ENCODE measurements at places on chromosomes 4 and X. TPM values are rescaled to one million over a fixed set of nuclear protein-coding genes. Genes with fewer than 3 reads are reported as not detected.

DNA sequence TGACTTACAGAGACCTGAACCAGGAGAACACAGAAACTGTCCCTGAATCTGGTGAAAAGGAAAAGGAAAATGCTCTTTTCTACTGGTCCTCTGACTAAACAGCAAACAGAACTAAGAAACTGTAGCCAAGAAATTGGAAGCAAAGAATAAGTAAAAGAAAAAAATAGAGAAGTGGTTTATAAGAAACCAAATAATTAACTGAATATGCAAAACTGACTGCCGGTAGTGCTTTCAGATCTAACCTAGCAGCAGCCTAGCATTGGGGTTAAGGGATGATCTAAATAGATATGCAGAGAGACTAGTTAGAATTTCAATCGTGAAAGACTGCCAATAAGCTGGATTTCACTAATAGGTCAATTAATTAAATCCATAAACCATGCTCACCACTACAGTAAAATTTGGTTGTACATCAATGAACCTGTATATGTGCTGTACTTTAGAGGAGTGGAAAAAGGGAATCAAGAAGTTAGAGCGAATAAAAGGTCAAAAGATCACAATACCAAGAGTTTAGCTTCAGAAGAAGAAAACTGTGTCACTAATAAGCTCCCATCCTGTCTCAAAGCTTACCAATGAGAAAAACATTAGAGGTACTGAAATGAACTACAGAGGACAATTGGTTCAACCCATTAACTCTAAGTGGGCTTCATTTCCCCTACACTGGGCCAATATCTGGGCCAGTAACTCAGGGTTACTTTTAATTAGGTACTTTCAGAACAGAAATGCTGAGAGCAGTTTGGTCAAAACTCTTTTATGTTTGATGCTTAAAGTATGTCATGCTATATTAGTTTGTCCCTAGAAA is 53.6 kb downstream of the KLHL13 start:
- DNase-seq, result no peak

- no peak for DNase-seq
These were observed 1.5 kb upstream of the SPIN2A start for GRCh38 chrX:57138674-57139073.

The PAGE1 gene
- polyA plus RNA-seq, result not detected

- no peak for DNase-seq
These were observed 140.2 kb upstream of the EDNRA start for GRCh38 chr4:147340591-147341120.

The LRP2BP gene
- 3.1 TPM for polyA plus RNA-seq

DNA sequence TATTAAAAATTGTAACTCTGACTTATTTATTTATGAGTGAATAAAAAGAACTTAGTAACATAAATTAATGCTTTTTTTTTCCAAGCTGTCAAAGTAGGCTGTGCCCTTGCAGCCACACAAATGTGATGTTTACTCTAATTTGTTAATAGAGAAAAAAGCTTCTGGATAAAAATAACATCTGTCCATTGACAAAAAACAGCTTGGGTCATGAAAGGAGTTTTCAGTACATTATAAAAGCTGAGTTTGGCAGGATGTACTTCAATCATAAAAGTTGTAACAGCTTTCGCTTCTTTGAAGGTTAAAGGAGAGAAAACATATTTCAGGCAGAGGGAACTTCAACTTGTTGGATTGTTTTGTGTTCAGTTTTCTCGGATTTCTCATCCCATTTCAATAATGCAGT is 105.6 kb downstream of the SLC4A4 start:
- DNase-seq, result peak; percentile 33

- DNase-seq, result no peak
These were observed 11.8 kb upstream of the SHISA3 start for GRCh38 chr4:42385516-42385915.

DNA sequence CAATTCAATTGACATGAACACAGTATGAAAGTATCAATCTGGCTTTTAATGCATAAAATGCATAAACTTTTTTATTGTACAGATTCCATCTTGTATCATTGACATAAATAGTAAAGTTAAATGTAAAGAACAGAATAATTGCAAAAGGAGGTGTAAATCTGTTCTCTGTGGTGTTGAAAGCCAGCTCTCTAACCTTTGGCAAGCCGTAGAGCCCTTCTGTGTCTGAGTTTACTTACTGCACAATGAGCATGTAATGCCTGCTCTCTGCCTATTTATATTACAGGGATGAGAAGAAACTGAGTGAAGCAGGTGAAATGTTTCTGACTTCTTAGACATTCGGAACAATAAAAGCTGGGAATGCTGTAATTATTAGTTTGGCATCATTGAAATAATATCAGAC is 389.3 kb upstream of the EPHA5 start:
- no peak for DNase-seq

The NXF3 gene
- not detected for polyA plus RNA-seq

- DNase-seq, result no peak
These were observed 394.6 kb downstream of the SPOCK3 start for GRCh38 chr4:166839615-166840251.

The NCAPG gene
- polyA plus RNA-seq, result 27.5 TPM

GRCh38 chr4:150139297-150139865 is 61.1 kb downstream of the DCLK2 start:
- DNase-seq, result no peak

The PRDM5 gene
- 15.1 TPM for polyA plus RNA-seq

The USP26 gene
- polyA plus RNA-seq, result not detected

- DNase-seq, result no peak
These were observed 41.8 kb upstream of the IQSEC2 start for GRCh38 chrX:53323196-53323595.

- DNase-seq, result no peak
These were observed 914 bp downstream of the TRAPPC2 start for GRCh38 chrX:13733506-13733905.

The PHOX2B gene
- polyA plus RNA-seq, result 0.08 TPM

- DNase-seq, result no peak
These were observed 54.1 kb downstream of the ARHGAP10 start for GRCh38 chr4:147786031-147786430.

The GTPBP6 gene
- polyA plus RNA-seq, result 55.1 TPM

- DNase-seq, result no peak
These were observed 105.1 kb upstream of the ADGRL3 start for GRCh38 chr4:61094854-61095598.

The WDR17 gene
- 8.1 TPM for polyA plus RNA-seq

- DNase-seq, result no peak
These were observed 35.3 kb downstream of the ARAP2 start for GRCh38 chr4:36208893-36209473.

- no peak for DNase-seq
These were observed 32.1 kb downstream of the ASB5 start for GRCh38 chr4:176236946-176237345.

The CHST7 gene
- 2.0 TPM for polyA plus RNA-seq

The MAGT1 gene
- polyA plus RNA-seq, result 88.5 TPM

The CXCL3 gene
- 0.09 TPM for polyA plus RNA-seq

DNA sequence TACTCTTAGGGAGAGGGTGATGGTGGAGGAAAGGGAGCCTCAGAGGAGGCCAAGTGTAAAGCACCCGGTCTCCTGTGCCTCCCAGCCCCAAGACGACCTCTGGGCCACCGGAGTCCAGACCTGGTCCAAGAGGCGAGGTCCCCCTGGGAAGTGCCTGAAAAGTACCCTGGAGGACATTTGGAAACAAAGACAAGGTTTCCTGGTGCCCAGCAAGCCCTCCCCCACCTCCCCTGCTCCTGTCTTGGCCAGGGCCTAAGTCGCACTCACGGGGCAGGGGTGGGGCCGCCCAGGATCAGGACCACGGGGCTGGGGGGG is 532 bp upstream of the SH3BP2 start:
- no peak for DNase-seq

DNA sequence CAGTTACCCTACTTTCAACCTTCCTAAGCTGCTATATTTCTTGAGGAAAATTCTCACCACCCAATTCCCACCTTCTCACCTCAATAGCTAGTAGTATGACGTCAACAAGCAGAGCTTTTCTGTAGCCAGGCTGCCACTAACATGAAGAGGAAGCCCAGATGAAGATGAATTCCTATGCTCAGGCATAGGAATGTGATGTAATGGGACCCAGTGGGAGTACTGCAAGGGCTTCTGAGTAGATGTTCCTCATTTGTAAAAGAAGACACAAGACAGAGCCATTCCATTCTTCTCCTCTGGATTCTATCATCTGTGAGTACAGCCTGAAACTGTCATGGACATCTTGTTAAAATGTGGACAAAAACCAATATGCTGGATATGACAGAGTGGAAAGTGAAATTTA is 81.6 kb upstream of the KLF3 start:
- no peak for DNase-seq

DNA sequence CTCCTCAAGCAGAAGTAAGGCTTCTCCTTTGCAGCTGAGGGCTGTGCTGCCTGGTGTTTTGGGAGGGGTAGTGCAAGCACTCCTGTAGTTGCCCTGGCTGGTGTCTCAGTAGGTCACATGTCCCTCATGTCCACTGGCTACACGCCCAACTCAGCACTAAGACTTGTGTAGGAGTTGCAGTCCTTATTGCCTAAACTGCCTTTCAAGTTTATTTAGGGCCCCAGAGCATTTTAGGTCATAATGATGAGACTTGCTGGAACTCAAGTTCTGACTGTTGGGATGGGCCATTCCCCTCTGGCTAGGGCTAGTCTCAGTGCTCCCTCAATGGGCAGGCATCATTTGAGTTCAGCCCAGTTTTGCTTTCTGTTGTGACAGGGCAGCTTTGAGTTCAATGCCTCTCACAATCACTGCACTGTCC is 44.1 kb downstream of the PPM1K start:
- no peak for DNase-seq

DNA sequence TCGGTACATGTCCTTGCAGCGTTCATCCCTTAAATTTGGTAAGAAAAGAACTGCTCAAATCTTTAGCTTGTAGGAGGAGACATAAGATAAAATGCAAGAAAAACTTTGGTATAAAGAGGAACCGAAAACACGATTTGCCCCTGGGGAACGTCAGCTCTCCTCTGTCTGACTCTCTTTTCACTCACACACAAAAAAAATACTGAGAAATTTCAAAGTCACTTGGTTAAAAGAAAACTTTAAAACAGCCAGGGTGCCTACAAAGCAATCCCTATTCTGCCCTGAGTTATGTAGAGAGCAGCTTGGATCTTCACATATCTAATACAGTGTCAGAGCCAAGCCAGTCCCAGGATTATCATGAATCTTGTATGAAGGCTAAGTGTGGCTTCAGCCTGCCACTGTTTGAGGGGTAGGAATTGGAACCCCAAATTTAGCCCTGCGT is 248.5 kb upstream of the CXXC4 start:
- no peak for DNase-seq

The HTN1 gene
- polyA plus RNA-seq, result 0.01 TPM

DNA sequence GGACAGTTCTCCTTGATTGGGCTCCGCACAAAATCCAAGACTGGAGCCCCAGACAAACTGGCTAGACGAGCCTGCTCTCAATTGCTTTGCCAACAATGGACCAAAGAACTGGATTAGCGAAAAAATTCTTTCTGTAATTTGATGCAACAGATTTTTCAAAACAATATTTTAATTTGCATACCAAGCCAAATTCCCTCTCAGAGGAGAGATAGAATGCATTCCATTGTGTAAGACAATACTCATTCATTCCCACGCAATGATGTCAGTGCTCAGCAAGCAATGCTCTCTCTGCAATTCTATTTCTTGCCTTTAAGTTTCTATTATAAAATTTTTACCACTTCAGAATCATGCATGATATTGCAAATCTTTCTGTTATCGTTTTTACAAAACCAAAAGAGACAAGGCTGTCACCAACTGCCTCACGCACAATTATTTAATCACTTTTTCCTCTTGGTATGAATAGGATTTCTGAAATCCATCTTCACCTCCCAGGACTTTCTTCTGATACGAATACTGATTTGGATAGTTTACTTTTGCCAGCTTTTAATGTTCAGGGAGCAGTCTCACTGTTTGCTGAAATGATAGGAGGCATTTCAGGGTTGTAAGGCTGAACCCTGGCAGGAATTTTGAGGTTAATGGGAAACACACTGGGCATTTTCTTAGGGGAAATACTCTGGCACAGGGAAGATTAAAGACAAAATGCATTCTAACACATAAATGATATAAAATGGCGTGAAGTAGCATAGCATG is 46.1 kb upstream of the HCCS start:
- DNase-seq, result no peak

Data from right renal pelvis (tissue), 4 donors.